ENCODE measurements at places on chromosomes 7 and 10.

GRCh38 chr10:12397147-12397896, 48.0 kb downstream of the CAMK1D start:
- no peak for DNase-seq

GRCh38 chr7:151274396-151274795, 25.9 kb upstream of the SMARCD3 start:
- no peak for DNase-seq

GRCh38 chr7:152344253-152344652, 91.5 kb downstream of the KMT2C start:
- DNase-seq = no peak

GRCh38 chr10:76396134-76396533, 964.7 kb downstream of the LRMDA start:
- no peak for DNase-seq

Data from activated gamma-delta T cell (primary cell).